ENCODE measurements at places on chromosomes 4 and X. TPM values are rescaled to one million over a fixed set of nuclear protein-coding genes. Genes with fewer than 3 reads are reported as not detected.

Gene GAGE2A
- total RNA-seq = not detected

Gene ZNF711
- 12.3 TPM for total RNA-seq

Gene MAGED4B
- 10.5 TPM for total RNA-seq

Gene PRDM5
- total RNA-seq = 0.44 TPM

Gene SLC25A31
- total RNA-seq = not detected

Gene NOA1
- 28.7 TPM for total RNA-seq

Gene EDA
- total RNA-seq = 3.2 TPM

Gene CLDN2
- total RNA-seq = not detected

Gene BTC
- total RNA-seq = not detected

Gene PROM1
- total RNA-seq = not detected

Gene TMPRSS11F
- not detected for total RNA-seq

Gene CMC4
- 12.2 TPM for total RNA-seq

Gene MAGED2
- total RNA-seq = 48.3 TPM

Gene MAPK10
- 32.0 TPM for total RNA-seq

Gene CDS1
- not detected for total RNA-seq

Gene HEPH
- not detected for total RNA-seq

Gene ADGRG4
- total RNA-seq = not detected

Gene NUDT11
- total RNA-seq = 21.7 TPM

Gene PRSS12
- total RNA-seq = not detected

Gene IDUA
- total RNA-seq = 10.4 TPM

Gene IL3RA
- not detected for total RNA-seq

Gene ZBTB49
- 12.8 TPM for total RNA-seq

Gene PLK4
- total RNA-seq = 68.3 TPM

Gene SLC25A5
- total RNA-seq = 525 TPM

Gene NSG1
- total RNA-seq = 35.5 TPM

Gene BLOC1S4
- 26.1 TPM for total RNA-seq

Gene DMD
- 61.4 TPM for total RNA-seq

Gene PRDM8
- total RNA-seq = not detected

Gene UGT2B11
- total RNA-seq = not detected

Gene PNMA6A
- 2.4 TPM for total RNA-seq

Gene HCFC1
- 134 TPM for total RNA-seq

Gene SCD5
- 0.72 TPM for total RNA-seq

Gene SHISA3
- 0.38 TPM for total RNA-seq

Gene UGT2B10
- total RNA-seq = not detected

Gene TMEM156
- total RNA-seq = 29.4 TPM

Gene GABRQ
- total RNA-seq = not detected

Gene SYTL4
- not detected for total RNA-seq

Gene FGFR3
- total RNA-seq = not detected

Gene ATP2B3
- total RNA-seq = not detected

Gene CRMP1
- total RNA-seq = not detected

Gene EIF2S3
- 405 TPM for total RNA-seq

Gene CT55
- total RNA-seq = not detected

Gene ADAMTS3
- not detected for total RNA-seq

Gene KLHL5
- 69.8 TPM for total RNA-seq

Gene MAGEB17
- total RNA-seq = not detected

Gene AKAP17A
- total RNA-seq = 64.9 TPM

Gene UGT8
- 18.5 TPM for total RNA-seq

Gene NMU
- not detected for total RNA-seq
